ENCODE measurements at places on chromosomes 5 and 9.

DNA sequence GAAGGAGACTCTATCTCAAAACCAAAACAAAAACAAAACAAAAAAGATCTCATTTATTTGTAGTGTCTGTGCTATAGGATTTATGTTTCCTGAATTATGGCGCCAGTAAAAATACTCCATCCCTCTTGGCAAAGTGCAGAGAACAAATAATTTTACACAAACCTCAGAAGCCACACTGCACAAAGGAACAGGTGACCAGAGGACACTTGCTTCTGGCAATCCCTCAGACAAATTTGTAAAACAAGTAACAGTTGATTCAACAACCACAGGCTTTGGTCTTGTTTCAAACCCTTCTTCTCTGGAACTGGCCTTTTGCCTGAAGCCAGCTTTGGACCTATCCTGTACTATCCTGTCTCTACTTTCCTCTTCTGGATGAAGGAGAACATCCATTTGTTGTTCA, 502.1 kb downstream of the DMAC1 start:
- no peak for DNase-seq

DNA sequence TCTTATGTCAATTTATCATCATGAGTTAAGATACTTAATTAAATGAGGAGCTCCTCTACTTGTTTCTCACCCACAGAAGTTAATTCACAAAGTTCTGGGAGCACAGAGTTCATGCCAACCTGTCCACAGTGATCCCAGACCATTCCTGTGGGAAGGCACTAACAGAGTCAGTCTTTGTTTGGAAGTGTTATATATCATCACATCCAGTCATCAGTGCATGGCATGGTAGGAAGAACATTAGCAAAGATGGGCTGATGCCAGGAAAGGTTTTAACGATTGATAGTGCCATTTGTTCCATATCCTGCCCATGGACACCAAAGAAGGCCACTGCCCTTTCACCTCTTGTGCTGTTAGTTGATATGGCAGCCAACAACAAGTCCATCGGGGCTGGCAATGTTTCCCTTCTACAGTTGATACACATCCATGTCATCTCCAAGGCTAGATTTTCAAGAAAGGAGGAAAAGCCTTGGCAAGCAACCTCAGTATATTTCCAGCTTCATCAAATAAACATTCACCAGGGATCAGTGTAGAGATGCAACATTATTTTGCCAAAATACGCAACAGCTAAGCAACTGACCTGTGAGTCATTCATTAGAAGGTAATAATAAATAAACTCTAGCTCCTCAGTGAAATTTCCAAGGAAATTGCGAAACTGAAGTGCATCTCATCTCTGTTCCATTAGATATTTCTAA, 169.6 kb downstream of the RORB start:
- DNase-seq: no peak

GRCh38 chr5:56481428-56482357, 248.6 kb upstream of the ANKRD55 start:
- DNase-seq: no peak

GRCh38 chr5:68359699-68360098, 144.1 kb downstream of the PIK3R1 start:
- no peak for DNase-seq

- DNase-seq: no peak
Observed at GRCh38 chr9:93656426-93657239, 80.2 kb downstream of the PHF2 start.

DNA sequence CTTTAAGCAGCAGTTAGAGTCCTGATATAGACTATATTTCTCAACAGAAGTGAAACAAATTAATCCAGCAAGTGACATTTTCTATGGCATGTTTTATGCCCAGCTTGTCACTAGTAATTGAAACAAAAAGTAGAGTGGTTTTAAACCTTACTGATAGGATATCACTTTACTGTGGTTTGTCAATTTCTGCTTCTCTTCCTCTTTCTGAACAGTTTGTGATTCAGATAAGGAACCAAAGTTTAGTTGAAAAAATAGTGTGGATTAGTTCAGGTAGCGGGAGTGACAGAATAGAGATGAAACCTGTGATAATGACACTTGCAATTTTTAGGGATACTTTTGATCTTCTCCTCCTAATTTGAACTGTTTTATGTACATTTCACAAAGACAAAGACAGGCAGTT, 485.7 kb upstream of the EDIL3 start:
- DNase-seq: no peak

GRCh38 chr9:135609366-135609955, 29.9 kb downstream of the GLT6D1 start:
- no peak for DNase-seq

GRCh38 chr9:33222031-33222430, 17.9 kb upstream of the SPINK4 start:
- DNase-seq: no peak

GRCh38 chr9:94860678-94861588, 134.4 kb downstream of the AOPEP start:
- no peak for DNase-seq

DNA sequence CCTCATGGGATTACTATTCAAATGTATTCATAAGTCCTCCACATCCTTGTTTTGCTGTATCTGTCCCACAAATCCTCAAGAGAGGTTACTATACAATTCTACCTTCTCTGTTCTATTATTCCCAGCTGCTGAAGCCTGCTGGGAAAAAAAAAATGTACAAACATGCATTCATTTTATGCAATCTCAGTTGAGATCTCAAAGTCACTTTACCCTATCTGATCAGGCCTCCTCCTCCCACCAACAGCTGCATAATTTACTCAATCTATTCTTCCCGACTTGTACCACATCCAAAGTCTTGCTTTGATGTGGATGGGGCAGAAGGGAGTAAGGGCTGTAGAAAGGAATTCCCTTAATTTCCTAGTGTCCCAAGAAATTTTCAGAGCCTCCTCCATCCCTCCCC, 28.6 kb downstream of the PSIP1 start:
- DNase-seq: no peak

GRCh38 chr9:90459321-90459720, 183.3 kb downstream of the DIRAS2 start:
- DNase-seq: no peak

GRCh38 chr5:83475935-83476814, 4.6 kb downstream of the VCAN start:
- no peak for DNase-seq

DNA sequence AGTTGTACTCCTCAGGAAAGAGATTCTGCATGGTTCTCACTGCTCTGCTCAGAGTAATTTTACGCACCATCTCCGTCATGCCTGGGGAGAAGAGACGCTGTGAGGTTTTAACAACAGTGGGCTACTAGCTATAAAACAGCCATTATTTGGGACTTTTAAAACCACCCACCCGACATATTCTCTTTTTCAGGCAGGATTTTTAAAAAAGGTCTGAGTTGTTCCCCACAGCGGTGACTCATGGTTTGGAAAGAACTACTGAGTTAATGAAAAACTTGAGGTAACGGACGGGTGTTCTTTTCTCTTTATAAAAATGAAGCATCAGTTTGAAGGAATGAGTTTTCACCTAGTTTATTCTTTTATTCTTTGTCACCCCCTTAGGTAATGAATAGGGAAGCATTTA, 61.3 kb downstream of the TTLL11 start:
- no peak for DNase-seq

DNA sequence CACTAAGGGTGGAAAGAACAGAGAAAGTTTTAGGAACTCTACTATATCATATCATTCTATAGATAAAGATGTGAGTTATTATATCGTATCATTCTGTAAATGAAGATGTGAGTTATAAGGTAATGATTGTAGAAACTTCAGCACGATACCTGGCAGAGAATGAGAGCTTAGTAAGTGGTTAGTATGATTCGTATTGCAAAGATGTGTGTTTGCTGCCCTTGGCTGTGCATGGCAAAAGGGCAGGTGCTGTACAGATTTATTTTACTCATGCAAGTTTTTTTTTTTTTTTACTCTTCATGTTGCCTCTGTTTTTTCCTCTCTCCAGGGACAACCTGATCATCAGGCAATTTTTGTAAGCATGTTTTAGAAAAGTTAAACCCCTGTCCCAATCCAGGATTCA, 83.3 kb downstream of the EGFLAM start:
- DNase-seq: no peak

DNA sequence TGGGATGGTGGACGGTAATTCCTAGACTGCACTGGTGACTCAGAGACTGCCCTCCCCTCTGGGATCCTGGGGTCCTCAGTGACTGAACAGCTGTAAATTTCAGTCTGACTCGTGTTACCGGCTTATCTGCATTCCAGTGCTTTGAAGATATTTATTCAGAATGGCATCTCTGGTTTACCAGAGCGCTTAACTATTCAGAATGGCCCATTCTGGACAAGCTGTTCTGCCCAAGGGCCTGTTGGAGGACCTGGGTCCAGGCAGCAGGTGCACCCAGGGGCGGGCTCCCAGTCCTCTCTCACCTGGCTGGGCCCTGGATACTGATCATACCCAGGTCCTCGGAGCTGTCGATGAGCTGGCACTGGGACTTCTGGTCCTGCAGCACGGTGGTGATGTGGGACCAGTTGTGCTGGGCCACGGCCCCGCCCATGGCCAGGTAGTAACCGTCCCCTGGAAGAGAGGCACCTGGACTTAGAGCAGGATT, 48.0 kb downstream of the SARDH start:
- no peak for DNase-seq

- DNase-seq: no peak
Observed at GRCh38 chr5:173472164-173472563, 143.9 kb upstream of the STC2 start.

All from NCI-H1436 treated with DMSO at 0.1 percent for 48 hours (cell line).